ENCODE measurements at places on chromosomes 7 and 10.

GRCh38 chr10:132176623-132177500, 9.9 kb upstream of the DPYSL4 start:
- DNase-seq: no peak

- no peak for DNase-seq
These were observed 87.3 kb downstream of the LHFPL3 start for GRCh38 chr7:104415700-104416099.

- DNase-seq: no peak
These were observed 264.0 kb upstream of the CDC14C start for GRCh38 chr7:48660306-48660870.

DNA sequence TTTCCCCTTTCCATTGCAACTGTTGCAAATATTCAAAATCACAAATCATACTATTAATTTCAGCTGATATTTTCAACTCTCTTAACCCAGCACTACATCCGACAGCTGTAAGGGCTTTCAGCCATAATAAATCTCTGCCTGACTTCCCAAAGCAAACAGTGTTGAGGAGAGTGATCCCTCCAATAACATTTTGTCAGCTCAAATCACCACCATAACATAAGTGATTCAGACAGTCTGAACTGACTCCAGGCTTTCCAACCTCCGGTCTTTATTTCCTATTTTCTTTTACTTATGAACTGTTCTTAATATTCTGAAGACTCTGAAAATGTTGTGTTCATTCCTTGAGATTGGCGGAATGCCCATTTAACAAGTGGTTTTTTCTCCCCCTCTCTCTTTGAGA, 1085.9 kb downstream of the GATA3 start:
- DNase-seq: no peak

- no peak for DNase-seq
These were observed 25.8 kb downstream of the AQP1 start for GRCh38 chr7:30937416-30937815.

DNA sequence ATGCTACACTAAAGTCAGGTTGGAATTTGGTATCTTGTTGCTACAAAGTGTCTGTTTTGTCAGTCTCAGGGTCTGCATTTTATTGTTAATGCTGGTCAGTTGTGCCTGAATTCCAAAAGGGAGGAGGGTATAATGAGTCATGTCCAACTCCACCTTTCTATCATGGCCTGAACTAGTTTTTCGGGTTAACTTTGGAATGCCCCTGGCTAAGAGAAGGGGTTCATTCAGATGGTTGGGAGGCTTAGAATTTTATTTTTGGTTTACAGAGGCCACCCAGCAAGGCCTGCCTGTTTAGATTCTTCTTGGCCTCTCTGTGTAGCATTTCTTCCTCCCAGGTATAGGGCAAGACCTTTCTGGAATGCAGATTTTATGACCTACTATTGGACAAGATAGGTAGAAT, 93.2 kb downstream of the SKIDA1 start:
- no peak for DNase-seq

DNA sequence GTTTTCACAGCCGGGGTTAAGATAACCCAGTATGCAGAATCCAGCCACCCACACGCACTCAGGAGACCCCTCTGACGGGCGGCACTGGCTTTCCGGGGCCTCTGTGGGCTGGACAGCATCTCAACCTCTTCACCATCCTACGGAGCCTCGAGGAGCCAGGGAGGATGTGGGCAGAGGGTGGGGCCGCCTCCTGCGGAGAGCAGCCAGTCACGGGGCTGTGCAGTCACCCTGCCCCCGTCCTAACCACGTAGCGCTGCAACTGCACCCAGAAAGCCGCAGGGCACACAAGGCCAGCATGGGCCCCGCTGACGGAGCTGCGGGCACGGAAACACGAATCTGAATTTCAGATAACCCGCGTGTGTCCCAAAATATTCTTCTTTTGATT, 270.3 kb downstream of the ELFN1 start:
- DNase-seq: no peak

GRCh38 chr10:50497758-50498157, 126.0 kb downstream of the SGMS1 start:
- no peak for DNase-seq

- DNase-seq: no peak
These were observed 249.8 kb upstream of the TCF7L2 start for GRCh38 chr10:112700215-112700671.

DNA sequence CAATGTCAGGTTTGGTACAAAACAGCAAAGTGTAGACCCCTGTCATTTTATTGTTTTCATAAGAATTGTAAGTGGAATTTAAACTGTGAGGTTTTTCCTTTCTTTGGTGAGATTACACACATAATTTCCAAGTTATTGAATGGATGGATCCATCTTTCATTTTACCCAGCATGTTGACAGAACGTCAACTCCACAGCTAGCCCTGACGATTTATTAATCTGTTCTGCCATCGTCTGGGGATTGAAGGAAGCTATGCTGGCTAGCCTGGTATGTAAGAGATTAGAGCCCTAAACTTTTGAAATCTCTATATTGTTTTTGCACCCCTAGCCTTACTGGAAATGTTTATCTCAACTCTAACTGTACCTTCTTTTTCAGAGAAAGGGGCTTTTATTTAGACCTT, 8.6 kb downstream of the WNT16 start:
- DNase-seq: no peak

GRCh38 chr10:52314822-52315552, 906 bp downstream of the DKK1 start:
- no peak for DNase-seq

GRCh38 chr7:38396852-38397251, 123.4 kb upstream of the TARP start:
- no peak for DNase-seq

DNA sequence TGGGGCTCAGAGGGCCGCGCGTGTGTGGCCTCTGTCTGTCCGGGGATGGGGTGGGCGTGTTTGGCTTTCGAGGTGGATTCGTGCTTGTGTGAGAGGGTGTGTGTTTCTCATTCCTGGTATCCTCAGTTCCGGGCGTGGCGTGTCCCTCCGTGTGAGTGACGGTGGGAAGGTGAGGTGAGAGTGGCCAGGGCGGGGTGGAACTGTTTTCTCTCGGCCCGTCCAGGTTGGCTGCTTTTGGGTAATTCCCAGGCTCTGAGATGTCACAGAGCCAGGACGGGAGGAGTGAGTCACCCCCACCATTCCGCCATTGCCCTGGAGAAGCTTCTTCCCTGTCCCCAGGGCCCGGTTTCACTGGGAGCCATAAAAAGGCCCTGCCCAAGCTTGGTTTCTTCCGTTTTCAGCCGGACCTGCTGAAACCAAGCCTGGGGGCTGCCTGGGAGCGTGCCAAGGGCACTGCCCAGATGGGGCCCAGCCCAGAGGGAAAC, 21.3 kb upstream of the CLDN4 start:
- DNase-seq: no peak

GRCh38 chr10:61323726-61324125, 129.5 kb downstream of the TMEM26 start:
- DNase-seq: no peak

GRCh38 chr7:29609162-29610037, 45.8 kb downstream of the PRR15 start:
- no peak for DNase-seq

GRCh38 chr10:96830511-96831199, 1.4 kb upstream of the LCOR start:
- peak; percentile 7 for DNase-seq

GRCh38 chr7:101533103-101533465, 96.0 kb downstream of the MYL10 start:
- no peak for DNase-seq

GRCh38 chr10:101631821-101632475, 43.8 kb downstream of the DPCD start:
- DNase-seq: no peak

DNA sequence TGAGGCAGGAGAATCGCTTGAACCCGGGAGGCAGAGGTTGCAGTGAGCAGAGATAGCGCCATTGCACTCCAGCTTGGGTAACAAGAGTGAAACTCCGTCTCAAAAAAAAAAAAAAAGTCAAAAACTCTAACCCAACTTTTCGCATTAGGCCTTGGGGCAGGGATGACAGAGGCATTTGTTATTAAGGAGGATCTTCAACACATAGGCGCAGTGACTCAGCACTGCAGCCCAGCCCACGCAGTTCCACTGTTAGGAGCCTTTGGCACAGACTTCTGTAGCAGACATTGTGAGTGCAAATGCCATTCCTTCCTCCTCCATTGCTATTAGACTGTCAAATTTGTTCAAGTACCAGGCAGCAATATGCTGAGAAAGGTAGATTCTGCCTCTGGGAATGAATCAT, 43.1 kb upstream of the KLHL7 start:
- no peak for DNase-seq

GRCh38 chr10:32956365-32957197, 1.4 kb downstream of the ITGB1 start:
- DNase-seq: no peak

DNA sequence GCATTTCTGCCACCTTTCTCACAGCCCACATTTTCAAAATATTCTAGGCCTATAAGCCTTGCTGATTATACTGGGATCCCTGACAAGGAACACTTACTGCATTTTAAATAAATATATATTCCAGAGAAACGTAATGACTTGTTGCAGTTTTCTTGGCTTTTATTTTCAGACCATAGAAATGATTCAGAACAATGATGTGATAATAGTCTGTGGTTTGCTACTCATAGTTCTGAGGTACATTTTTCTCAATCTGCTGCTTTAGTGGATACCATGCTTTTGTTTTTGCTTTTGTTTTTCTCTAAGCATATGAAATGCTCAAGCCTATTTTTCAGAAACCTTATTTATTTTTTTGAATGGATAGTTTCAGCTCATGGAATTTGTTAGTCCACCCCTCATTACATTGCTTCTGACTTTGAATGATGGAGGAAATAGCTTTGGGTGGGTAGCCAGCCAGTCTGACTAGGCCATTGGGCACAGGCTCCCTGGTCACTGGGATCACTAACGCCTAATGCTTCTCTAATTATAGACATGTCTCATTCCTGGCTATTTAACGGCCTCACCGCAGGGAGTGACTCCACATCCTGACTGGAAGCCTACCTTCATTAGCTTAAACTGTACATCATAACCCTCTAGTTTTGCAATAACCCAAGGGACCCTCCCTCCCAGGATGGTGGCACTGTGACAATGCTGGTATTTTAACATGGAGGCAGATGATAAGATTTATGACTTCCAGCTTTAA, 66.1 kb downstream of the MBL2 start:
- DNase-seq: no peak

DNA sequence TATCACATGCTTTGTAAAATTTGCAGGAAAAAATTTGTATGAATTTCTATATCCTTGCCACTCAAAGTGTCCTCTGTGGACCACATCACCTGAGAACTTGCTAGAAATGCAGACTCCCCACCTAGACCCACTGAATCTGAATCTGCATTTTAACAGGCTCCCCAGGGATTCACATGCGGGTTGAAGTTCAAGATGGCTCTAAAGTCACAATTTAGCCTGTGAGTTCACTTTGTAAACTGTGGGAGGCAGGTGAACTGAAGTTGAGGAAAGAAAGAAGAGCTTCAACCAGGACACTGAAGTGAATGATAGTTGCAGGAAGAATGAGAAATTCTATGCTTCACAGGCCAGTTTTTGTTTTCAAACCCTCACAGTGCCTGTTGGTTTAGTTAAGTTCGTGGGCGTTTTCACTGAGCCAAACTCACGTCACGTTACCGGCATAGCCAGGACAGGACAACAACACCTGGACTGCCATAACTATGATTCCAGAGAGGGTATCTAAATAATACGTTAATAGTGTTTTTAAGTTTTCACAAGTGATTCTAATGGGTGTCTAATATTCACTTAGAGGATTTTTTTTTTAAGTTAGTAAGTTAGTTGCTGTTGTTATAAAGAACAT, 240.0 kb downstream of the PHTF2 start:
- no peak for DNase-seq

GRCh38 chr7:54252256-54253035, 289.7 kb upstream of the VSTM2A start:
- no peak for DNase-seq

DNA sequence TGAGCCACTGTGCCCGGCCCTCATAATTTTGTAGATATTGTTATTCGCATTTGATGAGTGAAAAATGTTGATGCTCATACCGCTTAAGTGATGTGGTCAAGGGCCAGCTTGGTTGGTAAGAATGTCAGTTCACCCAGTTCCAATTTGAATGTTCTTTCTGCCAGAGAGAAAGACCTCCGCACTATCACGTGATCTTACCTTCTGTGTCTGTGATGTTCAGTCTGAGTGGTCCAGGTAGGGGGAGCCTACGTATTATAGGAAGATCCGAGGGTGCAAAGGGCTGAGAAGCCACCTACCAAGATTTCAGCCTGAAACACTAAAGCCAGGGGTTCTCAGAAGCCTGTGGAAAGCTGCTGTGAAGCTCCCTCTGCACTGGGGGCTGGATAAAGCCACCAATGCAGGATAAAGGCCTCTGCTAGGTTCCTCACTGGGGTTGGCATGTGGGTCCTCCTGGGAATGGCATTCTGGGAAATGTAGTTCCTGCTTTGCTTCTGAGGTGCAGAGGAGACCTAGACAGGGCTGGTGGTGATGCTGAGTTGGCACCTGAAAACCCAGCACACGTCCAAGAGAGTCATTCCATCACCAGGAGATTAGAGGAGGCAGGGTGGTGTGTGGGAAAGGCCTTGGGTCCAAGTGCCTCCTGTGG, 64.7 kb upstream of the AOAH start:
- DNase-seq: no peak

GRCh38 chr7:110521357-110521911, 569.5 kb upstream of the LRRN3 start:
- DNase-seq: no peak

DNA sequence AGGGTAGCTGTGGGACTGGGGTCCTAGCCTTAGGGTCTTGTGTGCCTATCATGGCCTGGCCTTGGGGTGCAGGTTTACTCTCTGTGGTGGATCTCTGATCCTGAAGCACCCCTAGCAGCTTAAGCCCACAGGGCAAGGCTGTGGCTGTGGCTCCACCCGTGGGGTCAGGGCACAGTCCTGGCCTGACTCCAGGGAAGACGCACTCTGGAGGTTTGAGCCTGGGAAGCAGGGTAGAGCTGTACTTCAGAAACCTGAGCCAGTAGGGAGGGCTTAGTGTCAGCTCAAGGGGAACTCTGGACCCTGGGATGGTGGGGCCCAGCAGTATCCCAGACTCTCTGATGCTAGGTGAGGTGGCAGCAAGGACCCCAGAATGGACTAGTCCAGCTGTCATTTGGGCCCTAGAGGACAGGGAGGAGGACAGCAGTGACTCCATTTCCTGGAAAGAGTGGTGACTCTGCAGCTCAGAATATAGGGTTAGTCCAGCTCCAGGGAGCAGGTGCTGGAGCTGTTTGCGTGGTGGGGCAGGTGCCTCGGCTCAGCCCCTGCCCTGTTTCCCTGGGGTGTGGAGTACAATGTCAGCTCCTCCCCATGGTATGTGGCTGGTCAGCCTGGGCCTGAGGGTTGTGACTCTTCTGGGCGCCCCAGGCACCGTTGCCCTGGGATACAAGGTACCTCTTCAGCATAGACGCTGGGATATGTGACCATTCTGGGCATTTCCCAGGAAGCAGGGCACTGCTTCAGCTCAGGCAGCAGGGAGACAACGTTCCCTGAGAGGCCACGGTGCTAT, 15.8 kb downstream of the GTPBP4 start:
- DNase-seq: no peak

DNA sequence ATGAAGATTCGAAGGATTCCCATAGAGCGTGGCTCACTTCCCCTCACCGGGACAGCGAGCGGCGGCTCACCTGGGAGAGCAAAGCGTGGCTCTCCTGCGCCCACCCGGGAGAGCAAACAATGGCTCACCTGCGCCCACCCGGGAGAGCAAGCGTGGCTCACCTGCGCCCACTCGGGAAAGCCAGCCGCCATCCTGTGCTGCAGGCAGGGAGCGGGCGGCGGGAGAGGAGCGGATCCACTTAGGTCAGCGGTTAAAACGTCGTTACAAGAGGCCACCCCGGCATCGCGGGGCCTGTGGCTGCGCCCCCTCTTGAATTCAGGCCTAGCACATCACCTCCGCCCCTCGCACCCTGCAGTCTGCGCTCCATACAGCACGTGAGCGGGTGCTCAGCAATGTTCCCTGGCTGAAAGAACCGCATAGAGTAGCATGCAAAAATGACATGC, 461 bp upstream of the FIGNL1 start:
- peak; percentile 42 for DNase-seq
